Kasumi-1 (cell line): ENCODE measurements at places on chromosomes 2 and 18.

- no peak for DNase-seq
Observed at GRCh38 chr2:108835040-108835439, 48.5 kb downstream of the CCDC138 start.

GRCh38 chr18:66209656-66210055 is 394.2 kb downstream of the CDH19 start:
- DNase-seq, result no peak

GRCh38 chr2:20177556-20178248 is 47.2 kb downstream of the SDC1 start:
- DNase-seq, result no peak

DNA sequence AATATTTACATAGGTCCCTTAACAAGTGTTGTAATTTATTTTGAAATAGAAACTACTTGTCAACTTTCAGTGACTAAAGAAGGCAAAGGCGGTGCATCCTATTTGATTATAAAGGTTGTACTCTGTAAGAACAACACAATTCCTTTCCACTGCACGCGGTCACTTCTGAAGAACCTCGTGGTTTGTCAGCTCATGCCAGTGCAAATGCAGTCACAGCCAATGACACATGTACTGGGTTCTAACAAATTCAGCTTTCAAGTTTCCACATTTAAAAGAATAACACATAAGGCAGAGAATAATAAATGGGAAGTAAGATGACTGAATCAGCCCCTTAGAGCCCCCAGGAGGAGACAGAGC is 39.7 kb downstream of the CYB5A start:
- no peak for DNase-seq

DNA sequence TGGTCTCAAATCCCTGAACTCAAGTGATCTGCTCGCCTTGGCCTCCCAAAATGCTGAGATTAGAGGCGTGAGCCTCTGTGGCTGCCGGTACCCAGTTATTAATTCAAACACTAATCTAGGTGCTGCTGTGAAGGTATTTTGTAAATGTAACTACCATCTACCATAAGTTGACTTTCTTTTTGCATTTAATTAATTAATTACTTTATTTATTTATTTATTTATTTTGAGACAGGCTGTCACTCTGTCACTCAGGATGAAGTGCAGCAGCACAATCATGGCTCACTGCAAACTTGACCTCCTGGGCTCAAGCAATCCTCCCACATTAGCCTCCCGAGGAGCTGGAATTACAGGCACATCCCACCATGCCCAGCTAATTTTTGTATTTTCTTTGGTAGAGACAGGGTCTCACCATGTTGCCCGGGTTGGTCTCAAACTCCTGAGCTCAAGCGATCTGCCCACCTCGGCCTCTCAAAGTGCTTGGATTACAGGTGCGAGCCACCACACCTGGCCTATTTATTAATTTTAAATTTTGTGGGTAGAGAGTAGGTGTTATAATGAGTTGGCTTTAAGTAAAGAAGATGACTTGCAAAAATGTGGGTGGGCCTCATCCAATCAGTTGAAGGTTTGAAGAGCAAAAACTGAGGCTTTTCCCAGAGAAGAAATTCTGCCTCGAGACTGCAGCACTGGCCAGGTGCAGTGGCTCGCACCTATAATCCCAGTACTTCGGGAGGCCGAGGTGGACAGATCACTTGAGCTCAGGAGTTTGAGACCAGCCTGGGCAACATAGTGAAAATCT is 17.3 kb upstream of the NMUR1 start:
- no peak for DNase-seq

DNA sequence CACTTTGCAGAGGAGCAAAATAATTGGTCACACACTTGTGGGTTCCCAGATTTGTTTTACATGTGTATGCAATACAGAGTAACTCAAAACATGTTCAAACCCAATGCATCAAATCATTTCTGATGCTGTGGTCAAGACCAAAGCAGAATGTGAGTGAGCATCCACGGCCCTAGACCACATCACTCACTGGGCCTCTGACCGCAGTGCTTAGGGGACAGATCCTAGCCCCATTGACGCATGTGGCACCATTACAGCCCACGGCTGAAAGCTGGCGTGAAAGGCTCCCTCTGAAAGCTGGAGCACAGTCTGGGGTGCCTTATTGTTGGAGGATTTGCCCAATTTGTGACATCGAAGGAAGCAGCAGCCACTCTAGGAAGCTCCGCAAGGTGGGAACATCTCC is 498.8 kb upstream of the TCF4 start:
- DNase-seq, result no peak
